NCI-H524 (cell line): ENCODE measurements at places on chromosomes 7 and 10.

DNA sequence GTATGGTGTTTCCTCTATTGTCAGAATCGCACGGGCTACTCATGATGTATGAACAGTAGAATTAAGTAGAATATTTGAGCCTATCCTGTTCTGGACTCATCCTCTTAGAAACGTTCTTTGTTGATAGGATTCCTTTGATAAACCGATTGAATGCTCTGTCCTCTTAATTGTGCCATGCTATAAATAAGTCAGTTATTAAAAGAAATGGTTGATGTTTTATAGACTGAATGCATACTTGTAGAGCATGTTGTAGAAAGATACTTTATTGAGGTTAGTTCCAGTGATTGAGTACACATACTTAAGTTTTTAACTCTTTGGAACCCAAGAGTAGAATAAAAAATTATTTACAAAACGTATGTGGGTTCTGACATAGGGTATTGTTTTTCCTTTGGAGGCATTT, 54.9 kb upstream of the HBP1 start:
- DNase-seq, result no peak

DNA sequence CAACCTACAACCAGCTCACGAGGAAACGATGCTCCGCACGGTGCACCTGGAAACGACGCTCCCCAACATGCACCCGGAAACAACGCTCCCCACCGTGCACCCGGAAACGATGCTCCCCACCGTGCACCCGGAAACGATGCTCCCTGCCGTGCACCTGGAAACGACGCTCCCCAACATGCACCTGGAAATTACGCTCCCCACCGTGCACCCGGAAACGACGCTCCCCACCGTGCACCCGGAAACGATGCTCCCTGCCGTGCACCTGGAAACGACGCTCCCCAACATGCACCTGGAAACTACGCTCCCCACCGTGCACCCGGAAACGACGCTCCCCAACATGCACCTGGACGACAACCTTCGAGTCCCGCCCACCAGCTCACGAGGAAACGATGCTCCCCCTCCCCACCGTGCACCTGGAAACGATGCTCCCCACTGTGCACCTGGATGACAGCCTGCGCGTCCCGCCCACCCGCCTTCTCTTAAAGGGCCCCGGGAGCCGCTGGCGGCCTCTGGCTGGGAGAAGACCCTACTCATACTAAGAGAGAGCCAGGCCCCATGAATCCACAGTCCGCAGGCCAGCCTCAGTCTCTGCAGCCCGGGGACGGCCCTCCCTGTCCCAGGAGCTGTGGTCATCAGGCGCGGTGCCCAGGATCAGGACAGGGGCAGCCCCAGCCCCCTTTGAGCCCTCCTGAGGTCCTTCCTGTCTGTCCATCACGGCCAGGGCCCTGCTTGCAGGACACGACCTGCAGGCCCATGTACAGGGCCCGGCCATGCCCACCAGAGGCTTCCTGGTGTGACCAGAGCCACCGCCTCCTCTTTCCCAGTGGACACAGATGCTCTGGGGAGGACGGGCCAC, 98.3 kb downstream of the PDGFA start:
- no peak for DNase-seq

DNA sequence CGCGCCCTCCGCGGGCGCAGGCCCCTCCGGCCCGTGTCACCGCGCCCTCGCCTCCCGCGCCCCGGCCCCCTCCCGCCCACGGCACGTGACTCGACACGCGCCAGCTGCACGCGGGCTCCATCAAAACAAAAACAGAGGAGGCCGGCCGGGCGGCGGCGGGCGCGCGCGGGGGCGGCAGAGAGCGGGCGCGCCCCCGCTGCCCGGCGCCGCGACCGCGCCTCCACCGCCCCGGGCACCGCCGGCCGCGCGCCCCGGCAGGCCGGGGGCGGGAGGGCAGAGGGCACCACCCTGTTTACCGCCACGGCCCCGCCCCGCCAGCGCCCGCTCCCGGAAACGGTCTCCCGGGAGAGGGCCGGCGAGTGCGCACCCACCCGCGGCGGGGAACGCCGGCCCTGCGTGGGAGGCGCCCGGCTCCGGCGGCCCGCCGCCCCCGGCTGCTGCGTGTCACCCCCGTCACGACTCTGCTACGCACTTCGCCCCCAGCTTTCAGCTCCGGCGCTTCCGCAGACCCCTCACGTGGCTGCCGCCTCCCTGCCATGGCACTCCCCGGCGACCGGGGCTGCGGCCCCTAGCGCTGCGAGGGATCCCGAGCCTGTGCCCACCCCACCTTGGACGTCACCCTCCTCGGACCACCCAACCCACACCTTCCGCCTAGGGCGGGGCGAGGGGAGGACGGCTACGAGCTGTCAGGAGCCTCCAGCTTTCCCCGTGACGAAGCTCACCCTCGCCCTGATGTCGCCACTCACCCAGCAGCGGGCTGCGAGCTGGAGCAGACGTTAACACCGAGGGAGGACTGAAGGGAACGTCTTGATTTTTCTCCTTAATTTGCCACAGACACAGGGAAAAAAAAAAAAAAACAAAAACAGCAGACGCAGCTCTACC, 221.6 kb upstream of the MKLN1 start:
- DNase-seq, result peak; percentile 17

GRCh38 chr7:102149416-102149815, 137.3 kb upstream of the SH2B2 start:
- DNase-seq, result no peak

DNA sequence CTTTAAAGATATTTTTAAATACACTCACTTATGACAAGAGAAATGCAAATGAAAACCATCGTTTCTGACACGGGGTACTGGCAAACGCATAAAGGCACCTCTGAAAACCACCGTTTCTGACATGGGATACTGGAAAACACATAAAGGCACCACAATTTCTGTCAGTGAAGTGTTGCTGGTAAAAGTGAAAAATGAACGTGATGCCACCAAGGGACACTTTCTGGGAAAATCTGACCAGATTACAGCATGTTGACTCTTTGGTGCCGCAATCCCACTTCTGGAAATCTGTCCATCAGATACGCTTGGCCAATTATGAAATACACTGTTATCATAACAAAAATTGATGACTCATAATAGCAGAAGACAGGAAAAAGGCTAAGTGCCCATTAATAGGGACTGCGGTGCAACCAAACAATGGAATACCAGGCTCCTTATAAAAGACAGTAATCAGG, 131.7 kb downstream of the ZMYND11 start:
- no peak for DNase-seq

DNA sequence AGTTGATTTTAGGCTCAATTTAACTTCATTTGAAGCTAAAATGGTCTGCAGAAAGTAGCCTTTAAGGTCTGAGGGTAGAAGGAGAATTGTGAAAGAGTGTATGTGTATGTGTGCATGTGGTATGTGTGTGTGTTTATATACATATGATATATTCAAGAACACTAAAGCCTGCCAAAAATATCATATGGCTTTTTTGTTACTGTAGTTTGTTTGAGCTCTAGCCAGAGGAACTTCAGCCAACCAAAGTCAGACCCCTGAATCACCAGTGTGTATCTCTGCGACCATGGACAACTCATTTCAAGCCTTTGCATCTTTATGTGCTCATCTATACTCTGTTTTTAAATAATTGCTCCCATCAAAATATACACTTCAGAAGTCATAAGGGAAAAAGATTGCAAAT, 58.4 kb upstream of the HDAC9 start:
- no peak for DNase-seq

GRCh38 chr7:80907612-80908011, 11.2 kb downstream of the SEMA3C start:
- DNase-seq, result no peak

- DNase-seq, result no peak
These were observed 17.9 kb downstream of the RFC2 start for GRCh38 chr7:74236284-74236683.

DNA sequence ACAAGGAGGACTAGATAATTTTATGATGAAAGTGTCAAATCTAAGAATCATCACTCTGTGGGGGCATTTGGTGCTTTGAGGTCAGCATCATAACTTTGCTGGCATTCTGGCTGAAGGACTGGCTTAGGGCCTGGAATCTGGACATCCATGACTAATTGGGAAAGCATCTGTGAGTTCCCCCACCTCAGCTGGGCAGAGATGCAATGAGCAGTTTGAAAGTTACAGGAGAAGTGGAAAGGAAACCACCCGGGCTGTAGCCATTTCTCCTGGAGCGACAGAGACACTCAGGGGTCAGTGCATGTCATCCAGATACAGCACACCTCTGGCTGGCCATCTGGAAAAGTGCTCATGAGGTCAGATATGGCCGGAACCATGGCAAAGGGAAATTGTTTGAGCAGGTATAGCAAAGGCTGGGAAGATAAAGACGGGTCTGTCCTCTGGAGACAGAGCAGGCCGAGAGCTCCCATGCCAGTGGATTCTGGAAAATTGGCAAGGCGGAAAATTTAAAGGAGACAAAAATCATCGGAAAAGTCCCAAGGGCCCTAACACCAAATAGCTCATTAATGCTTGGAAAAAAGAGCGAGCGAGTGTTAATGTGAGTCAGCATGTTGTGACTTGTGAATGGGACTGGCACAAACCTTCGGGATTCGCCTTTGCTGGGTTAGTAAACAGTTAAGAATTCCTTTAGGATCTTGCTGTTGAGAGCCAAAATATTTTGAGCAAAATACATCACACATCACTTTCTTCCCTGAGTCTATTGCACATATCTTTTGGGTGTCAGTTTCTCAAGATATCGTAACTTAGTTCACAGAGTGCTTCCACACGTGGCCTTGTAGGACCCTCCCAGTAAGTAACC, 188.4 kb upstream of the AGK start:
- no peak for DNase-seq

DNA sequence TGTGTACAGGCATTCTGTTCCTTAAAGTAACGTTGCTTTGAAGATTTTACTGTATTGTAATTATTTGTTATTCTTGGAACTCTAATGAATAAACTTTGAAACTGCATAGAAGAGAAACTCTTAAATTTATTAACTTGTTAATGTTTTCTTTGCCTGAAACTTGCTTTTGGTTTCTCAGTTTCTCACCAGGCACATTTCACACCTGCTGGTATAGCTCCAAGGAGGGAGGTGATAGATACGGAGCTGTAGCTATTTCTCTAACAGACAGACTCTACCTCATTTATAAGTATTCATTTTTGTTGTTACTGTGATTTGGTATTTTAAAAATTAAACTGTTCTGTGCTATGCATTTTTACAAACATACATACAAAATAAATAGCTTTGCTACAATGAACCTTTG, 32.7 kb downstream of the R3HCC1L start:
- no peak for DNase-seq

GRCh38 chr10:106224676-106225075, 939.8 kb downstream of the SORCS1 start:
- DNase-seq, result no peak

DNA sequence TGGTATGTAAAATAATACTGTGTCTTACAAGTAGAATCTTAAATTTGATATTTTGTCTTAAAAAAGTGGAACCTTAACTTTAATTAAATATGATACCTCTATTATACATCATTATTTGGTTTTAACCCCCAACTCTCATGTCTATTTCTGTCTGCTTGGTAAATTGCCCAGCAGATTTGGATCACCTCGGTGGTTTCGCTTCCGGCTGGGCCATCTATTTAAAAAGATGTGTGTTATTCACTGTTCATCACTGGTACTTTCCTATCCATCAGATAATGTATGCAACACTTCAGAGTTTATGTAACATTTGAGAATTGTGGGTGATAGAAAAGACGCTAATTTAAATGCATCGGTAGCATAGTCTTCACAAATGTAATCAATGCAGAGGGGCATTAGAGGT, 119.7 kb downstream of the SND1 start:
- no peak for DNase-seq

GRCh38 chr10:75117995-75118394, 6.5 kb downstream of the SAMD8 start:
- DNase-seq, result no peak

DNA sequence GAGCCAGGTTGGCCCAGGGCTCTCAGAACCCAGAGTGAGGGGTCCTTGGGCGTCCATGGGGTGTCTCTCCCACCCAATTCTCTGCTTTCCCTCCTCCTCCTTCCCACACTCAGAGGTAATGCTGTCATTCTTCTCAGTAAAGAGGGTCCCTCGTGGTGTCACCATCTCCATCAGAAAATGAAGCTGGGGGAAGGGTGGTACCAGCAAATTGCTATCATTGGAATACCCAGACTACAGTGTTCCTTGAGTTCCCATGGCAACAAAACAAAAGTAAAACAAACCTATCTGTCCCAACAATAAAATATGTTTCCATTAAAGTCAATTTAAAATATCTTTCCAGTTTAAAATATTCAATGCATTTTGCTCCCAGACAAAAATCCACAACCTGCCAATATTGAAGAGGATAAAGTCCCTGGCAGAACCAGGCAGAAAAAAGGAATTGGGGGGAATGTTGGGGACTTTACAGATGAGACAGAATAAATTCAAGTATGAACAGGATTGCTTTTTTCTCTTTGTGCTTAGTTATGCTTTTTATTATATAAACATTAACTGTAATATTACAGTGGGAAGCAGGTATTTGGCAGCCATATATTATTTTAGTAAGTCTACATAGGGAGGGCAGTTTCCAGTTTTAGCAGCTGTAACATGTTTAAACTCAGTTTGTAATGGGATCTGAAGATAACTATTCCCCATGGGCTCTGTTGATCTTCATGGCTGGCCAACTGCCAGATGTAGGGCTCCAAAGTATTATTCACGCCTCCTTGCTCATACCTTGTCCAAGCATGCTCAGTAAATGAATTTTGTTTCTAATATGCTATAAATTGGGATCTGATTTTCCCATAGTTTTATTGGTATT, 182.1 kb downstream of the ARID5B start:
- no peak for DNase-seq

GRCh38 chr7:2105917-2106316, 126.8 kb downstream of the MAD1L1 start:
- no peak for DNase-seq

DNA sequence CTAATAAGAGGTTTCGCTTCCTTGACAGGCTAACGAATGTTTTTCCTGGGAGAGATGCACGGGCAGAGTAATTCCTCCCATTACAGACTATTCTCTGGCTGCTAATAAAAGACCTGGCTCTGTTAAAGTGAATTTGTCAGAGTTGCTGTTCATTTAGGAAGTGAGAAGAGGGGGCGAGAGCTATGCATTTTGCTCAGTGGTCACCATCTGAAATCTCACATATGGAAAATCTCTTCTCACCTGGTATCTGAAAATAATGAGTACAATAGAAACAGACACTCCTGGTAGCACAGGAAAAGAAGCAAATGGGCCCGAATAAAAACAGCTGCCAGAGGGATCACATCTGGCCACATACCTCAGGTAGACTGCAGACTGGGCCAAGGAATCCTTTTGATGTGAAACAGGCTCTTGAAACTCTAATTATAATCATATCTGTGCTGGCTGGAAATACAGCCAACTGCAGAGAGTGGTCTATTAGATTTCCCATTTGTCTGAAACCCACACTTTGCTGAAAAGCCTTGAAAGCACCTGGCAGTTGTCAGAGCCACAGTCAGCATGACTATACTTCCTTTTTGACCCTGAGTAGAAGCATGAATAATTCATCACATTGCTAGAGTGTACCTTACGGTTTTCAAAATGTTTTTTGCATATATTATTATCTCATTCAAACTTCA, 33.6 kb downstream of the AOAH start:
- no peak for DNase-seq

DNA sequence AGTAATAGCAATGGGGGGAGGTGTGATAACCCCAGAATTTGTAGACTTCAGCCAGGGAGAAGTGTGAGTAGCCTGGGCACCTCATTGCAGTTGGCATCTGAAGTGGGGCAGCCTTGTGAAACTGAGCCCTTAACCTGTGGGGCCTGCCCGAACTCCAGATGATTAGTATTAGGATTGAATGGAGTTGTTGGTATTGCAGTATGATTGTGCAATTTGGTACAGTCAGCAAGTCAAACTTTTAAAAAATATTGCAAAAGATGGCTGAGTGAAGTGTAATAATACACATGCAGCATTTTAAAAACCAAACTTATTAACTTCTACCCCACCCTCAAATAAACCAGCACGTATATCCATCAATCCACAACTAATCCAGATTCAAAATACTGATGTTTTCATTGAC, 9.3 kb downstream of the RBM33 start:
- no peak for DNase-seq
